Activated CD8-positive, alpha-beta memory T cell treated with anti-CD3 and anti-CD28 coated beads for 1 hour (primary cell): ENCODE measurements at places on chromosomes 1 and 21.

DNA sequence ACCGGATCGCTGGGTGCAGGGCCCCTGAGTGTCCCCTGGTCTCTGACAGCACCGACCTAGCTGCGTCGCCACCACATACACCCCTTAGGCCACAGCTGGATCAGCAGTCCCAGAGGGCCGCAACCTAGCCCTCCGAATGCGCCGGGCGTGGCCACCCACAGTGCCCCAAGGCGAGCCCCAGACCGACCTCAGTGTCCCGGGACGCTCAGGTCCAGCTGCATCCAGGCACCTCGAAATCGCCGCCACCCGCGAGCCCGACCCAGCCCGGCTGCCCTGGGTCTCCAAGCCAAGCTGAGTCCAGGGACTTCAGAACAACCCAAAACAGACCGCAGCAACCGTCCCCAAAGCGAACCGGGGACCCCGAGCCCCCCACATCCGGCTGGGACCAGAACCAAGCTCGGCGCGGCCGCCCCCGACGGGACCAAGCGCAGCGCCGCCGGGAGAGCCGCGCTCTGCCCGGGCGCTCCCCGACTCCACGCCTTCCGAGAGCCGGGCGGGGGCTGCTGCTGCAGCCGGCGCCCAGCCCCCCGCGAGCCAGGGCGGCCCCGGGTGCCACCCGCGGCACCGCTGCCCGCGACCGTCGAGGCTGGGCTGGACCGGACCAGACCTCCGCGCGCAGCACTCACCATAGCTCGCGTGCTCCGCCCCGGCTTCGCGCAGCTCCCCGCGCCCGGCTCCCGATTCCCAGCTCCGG lies 54.6 kb upstream of the ECE1 start:
- DNase-seq, result no peak

DNA sequence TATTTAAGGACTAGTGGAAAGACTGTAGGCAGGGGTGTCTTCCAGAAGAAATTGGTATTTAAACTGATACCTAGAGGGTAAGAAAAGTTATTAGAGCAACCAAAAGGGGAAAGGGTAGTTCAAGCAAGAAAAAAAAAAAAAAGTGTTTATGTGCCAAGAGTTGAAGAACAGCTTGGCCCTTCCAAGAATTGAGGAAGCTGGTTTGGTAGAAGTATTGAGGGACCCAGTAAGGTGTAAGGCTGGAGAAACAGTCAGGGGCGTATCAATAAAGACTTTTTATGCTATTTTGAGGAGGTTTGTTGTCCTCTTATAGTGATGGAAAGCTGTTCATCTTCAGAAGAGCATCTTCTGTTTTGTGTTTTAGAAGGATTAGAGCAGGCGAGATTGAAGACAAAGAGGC lies 108.3 kb downstream of the PTPRC start:
- no peak for DNase-seq

DNA sequence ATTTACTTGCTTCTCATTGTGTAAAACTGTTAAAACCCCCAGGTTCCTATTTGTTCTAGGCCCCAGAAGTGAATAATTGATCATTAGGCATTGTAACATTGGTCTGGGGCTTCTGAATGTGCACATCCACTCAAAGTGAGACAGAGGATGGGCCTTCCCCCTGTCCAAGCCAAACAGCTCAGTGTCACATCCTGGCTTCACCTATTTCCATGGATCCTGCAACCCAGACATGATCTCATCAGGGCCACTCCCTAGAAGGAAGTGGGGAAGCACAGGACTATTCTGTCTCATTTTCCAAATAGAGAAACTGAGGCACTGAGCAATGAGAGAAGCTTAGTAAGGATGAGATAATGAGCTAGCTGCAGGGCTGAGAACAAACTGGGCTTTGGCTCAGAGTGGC lies 47.4 kb upstream of the TSPAN2 start:
- DNase-seq, result no peak

GRCh38 chr1:145964328-145965118 lies at the start of the genes ANKRD34A and POLR3GL:
Gene ANKRD34A, minus strand, starts transcription at chr1:145964575. Its CDS starts 2,816 bp downstream, at chr1:145961759.
Gene POLR3GL, plus strand, starts transcription at chr1:145964690. Its CDS starts 10,176 bp downstream, at chr1:145974866.
- DNase-seq, result peak; percentile 77

DNA sequence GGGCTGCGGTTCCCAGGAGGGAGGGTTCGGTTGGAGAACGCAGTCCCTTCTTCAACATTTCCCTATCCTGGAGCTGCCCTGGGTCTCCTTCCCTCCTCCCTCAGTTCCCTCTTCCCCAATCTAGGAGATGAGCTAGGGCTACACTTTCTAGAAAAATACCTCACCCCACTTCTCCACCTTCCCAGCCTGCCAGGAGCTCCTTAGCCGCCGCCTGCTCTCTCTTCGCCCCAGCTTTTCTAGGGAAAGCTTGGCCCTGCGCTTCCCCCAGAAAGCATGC lies 488 bp upstream of the ADAMTS1 start:
- DNase-seq, result no peak

GRCh38 chr1:200364831-200365230 lies 45.0 kb downstream of the ZNF281 start:
- DNase-seq, result no peak

DNA sequence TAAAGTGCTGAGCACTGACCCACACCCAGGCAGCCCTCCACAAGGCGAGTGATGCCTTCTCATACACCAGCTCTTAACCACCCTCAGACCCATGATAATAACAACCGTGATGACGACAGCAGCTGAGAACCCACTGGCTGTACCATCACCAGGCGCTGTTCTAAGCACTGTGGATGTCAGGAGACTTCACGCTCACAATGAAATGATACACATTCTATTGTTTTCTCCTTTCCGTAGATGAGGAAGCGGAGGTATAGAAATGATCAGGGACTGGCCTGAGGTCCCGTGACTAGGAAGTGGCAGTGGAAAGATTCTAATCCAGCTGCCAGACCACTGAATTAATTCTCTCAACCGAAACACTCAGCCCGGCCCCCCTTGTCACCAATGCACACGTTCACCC lies 32.6 kb downstream of the SDC3 start:
- DNase-seq, result no peak

GRCh38 chr1:26158908-26159742 lies at the start of gene FAM110D:
Gene FAM110D, plus strand, starts transcription at chr1:26159079. Its CDS starts 2,213 bp downstream, at chr1:26161292.
- DNase-seq, result no peak

- DNase-seq, result no peak
Observed at GRCh38 chr1:198318085-198318484, 161.3 kb downstream of the NEK7 start.

- no peak for DNase-seq
Observed at GRCh38 chr1:69661686-69662085, 94.0 kb downstream of the LRRC7 start.
